Left kidney (tissue), 8 donors: ENCODE measurements at places on chromosomes 16 and 17.

DNA sequence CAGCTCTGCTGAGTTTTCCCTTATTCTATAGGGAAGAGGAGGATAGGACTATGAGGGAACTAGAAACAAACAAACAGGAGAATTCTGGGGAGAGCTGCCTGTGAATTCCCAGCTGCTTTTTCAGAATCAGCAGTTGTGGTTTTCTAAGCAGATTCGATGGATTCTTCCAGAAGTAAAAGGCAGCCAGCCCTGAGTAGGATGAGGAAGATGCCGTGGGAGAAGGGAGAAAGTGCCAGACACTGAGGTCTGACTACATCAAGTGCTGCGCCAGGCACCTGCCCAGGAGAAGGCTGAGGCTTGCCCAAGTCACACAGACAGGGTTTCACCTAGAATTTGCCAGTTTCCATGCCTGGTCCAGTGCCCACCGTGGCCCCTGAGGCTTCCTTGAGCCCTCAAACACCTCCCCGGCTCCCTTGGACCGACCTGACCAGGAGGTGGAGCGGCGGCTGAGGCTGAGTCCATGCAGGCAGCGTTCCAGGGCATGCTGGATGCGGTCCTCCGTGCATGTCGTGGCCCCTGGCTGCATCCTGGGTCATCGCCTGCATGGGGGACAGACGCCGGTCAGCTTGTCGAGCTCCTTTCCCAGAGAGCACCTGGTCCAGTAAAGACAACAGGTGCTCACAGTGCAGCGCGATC, 43.6 kb upstream of the PIK3R6 start:
- no peak for DNase-seq

- no peak for DNase-seq
Observed at GRCh38 chr16:30925995-30926811, 2.8 kb downstream of the FBXL19 start.

DNA sequence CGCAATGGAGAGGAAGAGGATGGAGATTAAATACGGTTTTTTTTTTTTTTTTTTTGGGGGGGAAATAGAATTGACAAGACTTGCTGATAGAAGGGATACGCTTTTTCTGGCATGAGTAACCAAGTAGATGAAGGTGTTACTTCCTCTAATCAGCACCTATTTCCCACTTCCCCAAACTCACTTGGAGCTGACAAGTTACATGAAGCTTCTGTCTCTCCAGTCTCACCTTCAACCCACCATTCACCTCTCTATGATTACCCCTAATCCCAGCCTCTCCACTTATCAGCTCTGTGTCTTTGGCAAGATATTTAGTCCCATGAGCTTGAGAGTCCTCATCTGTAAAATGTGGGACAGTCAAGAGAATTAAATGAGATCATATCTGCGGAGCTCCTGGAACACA, 185.9 kb upstream of the HS3ST3A1 start:
- no peak for DNase-seq

GRCh38 chr17:77829843-77830799, 128.4 kb upstream of the TNRC6C start:
- DNase-seq, result no peak

DNA sequence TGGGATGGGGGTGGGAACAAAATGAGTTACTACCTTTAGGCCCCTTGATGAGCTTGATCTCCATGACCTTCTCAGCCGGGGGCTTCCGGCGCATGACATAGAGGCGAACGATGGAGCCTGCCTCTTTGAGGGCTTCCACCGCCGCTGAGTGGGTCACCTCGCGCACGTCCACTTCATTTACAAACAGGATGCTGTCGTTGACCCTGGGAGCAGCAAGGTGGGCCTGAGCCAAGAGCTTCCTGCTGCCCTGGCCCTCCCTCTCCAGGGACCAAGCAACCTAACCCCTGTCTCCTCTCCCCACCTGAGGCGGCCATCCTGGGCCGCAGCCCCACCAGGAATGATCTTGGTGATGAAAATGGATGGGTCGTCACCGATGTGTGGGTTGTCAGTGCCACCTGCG, 16.2 kb downstream of the DLG4 start:
- no peak for DNase-seq

GRCh38 chr16:81532491-81533174, 88.0 kb downstream of the CMIP start:
- DNase-seq, result peak; percentile 81

GRCh38 chr17:2897605-2898004, 101.4 kb downstream of the RAP1GAP2 start:
- DNase-seq, result no peak

GRCh38 chr17:55749985-55750384, 866 bp upstream of the PCTP start:
- no peak for DNase-seq

DNA sequence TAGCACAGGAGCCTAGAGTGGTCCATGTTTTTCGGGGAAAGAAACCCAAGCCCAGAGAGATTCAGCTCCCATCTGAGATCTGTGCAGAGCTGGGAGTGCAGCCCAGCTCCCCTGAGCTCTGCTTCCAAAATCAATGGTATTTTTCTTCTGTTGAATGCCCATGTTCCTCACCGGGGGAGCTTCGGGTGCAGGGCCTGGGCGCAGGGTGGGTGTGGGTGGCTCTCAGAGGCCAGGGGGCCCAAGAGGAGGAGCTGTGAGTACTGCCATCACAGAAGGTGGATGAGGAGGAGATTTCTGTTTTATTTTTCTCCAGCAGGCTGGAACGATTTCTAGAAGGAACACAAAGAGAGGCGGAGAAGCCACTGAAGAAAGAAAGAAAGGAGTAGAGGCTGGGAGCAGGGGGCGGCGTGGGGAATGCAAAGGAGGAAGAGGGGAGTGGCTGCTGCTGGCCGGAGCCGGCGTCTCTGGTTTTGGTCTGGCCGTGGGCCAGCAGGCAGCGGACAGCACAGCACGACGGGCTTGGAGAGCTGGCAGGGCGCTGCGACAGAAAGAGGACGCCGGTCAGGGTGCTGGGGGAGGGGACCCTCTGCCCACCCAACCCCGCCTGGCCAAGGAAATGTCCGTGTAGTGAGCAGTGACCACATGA, 76.2 kb upstream of the KSR1 start:
- peak; percentile 46 for DNase-seq

DNA sequence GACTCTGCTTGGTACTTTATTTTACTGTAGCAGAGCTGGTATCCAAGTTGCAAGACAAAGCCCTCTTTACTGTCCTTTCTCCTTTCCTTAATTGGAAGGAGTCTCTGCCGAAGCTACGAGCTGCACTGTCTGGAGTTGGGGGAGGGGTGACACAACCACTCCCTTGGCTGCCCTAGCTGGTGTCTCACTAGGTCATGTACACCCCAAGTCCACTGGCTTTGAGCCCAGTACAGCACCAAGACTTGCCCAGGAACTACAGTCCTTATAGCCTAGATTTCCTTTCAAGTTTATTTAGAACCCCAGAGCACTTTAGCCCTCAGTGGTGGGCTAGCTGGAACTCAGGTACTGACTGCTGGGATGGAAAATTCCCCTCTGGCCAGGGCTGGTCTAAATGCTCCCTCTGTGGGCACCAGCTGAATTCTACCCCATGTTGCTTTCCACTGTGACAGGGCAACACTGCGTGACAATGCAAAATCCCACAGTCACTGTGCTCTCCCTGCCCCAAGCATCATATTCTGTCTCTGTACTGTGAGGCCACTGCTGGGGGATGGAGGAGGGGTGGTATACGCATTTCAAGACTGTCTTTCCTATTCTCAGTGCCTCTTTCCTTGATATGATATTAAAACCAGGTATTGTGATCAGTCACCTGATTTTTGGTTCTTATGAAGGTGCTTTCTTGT, 18.4 kb downstream of the EFCAB5 start:
- DNase-seq, result no peak

DNA sequence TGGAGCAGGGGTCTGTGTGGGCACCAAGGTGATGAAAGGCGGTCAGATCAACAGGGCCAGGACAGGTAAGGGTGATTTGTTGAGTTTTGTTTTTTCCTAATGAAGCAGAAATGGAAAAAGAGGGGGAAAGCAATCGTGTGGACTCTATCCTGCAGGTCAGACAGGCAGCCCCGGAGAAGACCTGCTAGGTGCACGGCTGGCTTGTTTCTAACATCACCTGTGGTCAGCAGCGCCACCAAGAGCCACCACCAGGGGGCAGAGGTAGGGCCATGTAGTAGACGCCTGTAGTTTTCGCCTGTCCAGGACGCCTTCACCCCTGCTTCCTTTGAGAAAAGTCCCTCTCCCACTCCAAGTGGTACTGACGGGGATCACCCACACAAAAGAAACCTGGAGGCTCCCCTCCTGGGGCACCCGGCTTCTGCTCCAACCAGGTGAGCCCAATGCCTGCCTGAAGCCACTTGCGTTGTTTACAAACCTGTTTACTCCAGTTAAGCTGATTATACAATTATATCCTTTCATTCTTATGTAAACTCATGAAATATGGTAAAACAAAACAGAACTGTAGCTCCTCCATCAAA, 54.2 kb upstream of the SEC14L1 start:
- DNase-seq, result no peak

- DNase-seq, result no peak
Observed at GRCh38 chr17:14228903-14229302, 7.8 kb downstream of the CDRT15 start.

- DNase-seq, result no peak
Observed at GRCh38 chr16:275786-276232, at the start of gene RGS11. Gene RGS11 (minus strand): TSS chr16:275944. CDS start chr16:275911, 33 bp downstream.

DNA sequence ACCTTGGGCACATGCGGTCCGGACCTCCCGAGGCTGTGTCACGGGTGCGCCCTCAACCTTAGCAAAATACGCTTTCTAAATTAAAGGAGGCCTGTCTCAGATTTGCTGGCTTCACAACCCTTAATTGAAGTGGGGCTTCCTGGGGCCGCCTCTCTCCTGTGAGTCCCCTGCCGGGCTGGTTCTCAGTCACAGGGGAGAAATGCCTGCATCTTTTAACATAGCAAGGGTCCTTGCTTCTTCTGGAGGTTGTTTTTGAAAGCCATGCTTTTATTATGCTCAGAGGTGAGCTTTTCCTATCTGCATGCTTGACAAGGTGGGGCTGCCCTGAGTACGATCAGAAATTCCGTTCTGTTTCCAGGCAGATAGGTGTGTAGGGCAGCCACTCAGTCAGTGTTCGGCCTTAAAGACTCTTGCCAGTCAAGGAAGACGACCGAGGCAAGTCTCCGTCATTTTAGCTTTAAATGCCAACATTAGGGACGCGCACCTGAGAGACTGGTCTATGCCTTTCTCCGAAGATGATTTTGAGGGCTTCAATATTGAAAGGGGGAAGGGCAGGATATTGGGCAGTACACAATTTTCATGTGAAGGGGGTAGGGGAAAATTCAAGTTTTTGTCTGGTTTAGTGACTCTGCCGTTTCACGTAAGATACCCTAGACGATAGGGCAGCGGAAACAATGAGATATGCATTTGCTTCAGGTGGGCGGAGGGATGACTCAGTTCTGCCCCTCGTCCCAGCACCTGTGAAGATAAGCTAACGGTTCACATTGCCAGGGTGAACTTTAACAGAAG, 5.5 kb upstream of the SLC7A5 start:
- no peak for DNase-seq

- no peak for DNase-seq
Observed at GRCh38 chr17:29176558-29177351, 3.4 kb downstream of the MYO18A start.

GRCh38 chr17:44204441-44204882, 4.8 kb upstream of the ATXN7L3 start:
- DNase-seq, result no peak

DNA sequence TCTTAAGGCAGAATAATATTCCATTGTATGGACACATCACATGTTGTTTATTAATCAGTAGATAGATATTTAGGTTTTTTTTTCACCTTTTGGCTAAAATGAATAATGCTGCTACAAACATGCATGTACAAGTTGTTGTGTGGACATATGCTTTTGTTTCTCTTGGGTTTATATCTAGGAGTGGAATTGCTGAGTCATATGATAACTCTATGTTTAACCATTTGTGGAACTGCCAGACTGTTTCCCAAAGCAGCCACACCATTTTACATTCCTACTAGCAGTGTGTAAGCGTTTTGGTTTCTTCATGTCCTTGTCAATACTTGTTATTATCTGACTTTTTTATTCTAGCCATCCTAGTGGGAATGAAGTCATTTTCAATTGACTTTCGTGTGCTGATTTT, 21.3 kb downstream of the CYLD start:
- no peak for DNase-seq

DNA sequence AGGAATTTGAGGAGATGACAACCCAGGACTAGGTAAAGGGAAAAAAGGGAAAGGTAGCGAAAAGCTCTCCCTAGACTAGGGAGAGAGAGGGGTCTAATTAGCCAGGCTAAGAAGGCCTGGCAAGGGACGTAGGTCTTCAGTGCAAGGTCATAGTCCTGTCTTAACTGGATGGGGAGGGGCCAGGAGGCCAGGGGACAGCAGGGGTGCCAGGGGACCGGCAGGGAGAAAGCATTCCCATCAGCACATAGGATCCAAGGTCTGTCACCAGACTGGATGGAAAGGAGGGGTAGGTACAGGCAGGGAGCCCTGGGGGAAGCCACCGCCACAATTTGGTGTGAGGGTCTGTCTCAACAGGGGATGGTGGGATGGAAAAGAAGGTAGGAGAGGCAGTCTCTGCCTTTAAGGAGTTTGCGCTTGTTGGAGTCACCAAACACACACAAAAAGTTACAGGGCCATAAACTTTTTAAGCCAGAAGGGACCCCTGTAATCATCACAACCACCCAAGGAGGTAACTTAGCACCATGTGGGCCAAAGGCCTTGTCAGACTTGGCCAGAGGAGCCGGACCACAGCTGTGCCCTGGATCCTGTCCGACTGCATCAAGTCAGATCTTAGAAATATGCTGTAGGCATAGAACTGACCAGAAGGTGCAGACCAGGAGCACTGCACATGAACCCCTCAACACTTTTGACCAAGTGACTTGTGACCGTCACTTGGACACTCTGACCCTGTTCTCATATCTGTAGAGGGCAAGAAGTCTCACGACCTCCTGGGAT, 10.0 kb downstream of the AXIN2 start:
- DNase-seq, result no peak

- DNase-seq, result peak; percentile 47
Observed at GRCh38 chr16:71499775-71500364, 10.7 kb upstream of the ZNF19 start.

DNA sequence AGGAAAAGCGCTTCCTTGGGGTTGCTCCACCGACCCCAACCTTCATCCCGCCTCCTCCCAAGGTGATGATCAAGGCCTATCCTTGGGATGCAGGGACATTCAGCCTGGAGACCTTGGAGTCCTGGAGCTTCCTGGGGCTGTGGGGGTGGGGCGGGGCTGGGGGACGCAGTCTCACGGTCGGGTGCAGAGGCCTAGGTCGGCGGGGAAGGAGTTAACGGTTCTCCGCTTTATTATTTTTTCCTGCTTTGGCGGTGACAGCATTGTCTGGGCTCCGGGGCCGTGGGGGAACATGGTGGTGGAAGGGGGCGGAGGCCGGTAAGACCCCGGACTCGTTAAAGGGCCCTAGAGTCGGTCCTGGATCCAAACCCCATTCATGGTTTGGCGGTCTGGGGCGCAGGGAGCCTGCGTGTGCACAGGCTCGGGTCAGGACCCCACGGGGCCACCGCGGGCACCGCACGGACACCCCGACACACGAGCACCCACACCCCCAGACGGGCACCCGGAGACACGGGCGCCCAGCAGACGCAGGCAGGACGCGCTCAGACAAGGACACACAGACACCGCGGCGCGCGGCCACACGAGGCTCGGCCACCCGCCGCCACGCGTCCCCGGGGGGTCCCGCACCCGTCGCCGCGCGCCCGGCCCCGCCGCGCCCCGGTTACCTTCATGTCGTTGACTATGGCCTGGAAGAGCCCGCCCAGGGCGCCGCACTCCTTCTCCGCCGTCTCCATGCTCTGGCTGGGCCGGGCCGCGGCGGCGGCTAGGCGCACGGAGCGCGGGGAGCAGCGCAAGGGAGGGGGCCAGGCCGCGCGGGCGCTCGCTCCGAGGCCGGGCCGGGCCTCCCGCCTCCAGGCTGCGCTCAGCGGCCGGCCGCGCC, 554 bp downstream of the MTSS2 start:
- DNase-seq, result no peak
